ENCODE measurements at places on chromosomes 13 and 19.

- no peak for DNase-seq
Measured at GRCh38 chr13:75236774-75237173, 245.2 kb downstream of the TBC1D4 start.

- no peak for DNase-seq
Measured at GRCh38 chr13:33355201-33355895, 69.8 kb upstream of the STARD13 start.

GRCh38 chr19:47049307-47049700 lies 880 bp upstream of the TMEM160 start:
- DNase-seq, result peak; percentile 49

DNA sequence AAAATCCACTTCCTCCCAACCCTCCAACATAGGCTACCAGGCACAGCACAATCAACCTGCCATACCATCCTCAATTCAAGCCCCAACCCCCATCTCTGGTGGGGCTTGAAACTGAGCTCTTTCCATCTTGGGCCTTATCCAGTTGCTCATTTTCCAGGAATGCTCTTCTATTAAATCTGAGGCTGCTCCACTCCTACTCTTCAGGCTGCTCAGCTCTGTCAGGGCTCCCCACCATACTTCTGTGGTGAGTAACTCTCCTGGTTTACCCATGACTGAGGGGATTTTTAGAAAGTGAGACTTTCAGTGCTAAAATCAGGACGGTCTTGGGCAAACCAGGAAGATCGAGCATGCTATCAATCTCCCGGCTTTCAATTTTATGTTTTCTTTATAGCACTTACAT lies 512.8 kb downstream of the LMO7 start:
- peak; percentile 1 for DNase-seq

DNA sequence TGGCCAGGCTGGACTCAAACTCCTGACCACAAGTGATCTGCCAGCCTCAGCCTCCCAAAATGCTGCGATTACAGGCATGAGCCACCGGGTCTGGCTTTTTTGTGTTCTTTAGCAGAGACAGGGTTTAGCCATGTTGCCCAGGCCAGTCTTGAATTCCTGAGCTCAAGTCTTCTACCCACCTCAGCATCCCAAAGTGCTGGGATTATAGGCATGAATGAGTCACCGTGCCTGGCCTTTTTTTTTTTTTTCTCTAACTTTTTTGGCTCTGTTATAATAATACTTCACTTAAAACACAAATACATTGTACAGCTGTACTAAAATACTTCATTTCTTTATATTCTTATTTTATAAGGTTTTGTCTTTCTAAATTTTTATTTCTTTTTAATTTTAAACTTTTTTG lies 599.5 kb upstream of the PCDH9 start:
- no peak for DNase-seq

DNA sequence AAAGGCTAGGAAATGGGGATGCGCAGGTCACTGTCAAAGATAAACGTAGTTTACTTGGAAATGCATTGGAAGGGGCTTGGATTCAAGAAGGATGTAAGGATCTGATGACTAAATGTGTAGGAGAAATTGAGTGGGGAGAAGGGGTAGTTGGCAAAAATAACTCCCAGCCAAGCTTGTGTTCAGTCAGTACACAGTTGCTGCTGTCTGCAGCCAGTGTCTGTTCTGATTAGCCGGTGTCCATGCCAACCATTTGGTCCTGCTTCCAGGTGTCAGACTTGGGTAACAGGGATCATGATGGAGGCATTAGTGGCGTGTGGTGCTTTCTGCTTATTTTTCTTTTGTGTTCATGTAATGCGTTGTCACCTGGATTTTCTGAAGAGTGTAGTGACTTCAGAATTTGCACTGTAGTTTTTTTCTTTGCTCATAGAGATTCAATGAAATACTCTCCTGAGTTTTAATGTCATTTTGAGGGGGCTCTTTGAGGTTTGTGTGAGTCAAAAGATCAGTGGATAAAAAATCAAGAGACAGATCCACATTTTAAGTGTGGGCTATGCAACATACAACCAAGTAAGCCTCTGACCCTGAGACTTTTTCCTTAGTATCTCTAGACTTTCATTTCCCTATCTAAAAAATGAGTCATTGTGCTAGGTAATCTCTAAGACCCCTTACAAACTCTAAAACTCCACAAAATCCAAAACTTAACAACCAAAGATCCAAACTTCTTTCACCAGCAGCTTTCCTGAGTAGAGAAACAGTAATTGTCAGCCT lies 103.9 kb downstream of the WDFY2 start:
- DNase-seq, result no peak

GRCh38 chr13:66693656-66694055 lies 536.5 kb downstream of the PCDH9 start:
- no peak for DNase-seq

DNA sequence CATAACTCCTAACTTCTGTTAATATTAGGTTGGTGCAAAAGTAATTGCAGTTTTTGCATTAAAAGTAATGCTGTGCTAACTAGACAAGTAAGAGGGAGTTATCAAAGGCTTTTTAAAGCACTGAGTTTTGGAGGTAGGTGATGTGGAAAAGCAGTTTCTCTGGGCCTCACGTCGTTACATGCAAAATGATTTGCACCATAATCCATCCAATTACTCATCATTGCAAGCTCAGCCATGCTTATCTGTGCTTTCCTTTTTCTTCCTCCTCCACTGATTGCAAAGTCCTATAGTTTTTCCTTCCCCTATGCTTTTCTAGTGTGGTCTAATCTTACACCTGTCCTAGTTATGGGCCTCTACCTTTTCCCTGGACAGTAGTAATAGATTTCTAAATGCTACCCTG lies 35.4 kb upstream of the INTS6 start:
- no peak for DNase-seq

GRCh38 chr19:49071860-49072547 lies 495 bp downstream of the KCNA7 start:
- DNase-seq, result no peak

DNA sequence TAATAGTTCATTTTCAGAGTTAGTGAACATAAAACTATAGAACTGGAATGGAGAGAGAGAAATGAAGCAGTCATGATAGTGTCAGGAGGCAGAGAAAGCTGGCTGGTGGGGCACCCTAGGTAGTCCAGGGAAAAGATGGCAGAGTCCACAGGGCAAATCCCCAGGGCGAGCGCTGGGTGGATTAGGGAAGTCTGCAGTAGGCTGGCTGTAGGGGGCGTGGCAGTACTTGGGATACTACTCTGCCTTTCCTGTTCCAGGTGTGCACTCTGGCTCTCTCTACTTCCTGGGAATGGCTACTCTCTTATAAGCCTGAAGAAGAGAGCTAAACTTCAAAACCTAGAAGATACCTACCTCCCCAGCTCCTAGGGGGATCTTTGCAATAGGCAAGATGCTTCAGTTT lies 232.9 kb upstream of the SLC10A2 start:
- no peak for DNase-seq

GRCh38 chr19:49287141-49287770 lies 37.7 kb downstream of the SLC6A16 start:
- no peak for DNase-seq

DNA sequence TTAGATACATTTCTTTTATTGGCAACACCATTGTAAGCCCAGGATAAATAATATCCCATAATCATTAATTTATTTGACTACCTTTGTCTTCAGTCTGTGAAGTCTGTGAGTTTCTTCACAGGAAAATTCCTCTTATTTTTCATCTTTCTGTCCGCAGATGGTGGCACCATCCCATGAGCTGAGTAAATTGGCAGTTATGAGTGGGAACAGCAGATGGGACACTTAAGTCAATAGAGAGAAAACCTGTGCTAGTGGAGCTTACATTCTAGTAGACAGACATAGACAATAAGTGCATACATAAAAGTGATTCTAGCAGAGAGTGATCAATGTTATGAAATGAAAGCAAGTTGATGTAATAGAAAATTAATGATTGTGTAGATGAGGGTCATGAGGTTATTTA lies 638.2 kb upstream of the MIR17HG start:
- no peak for DNase-seq

DNA sequence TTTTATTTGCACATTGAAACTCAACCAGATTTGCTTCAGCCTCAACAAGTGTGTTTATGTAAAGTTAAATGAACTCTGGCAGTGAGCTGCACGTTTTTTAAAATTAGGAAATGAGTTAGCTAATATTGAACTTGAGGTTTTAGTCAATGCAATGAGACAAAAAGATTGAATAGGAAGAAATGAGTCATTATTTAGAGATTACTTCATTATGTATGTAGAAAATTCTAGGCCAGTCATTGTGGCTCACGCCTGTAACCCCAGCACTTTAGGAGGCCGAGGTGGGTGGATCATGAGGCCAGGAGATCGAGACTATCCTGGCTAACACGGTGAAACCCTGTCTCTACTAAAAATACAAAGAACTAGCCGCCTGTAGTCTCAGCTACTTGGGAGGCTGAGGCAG lies 22.8 kb upstream of the CD70 start:
- DNase-seq, result no peak

DNA sequence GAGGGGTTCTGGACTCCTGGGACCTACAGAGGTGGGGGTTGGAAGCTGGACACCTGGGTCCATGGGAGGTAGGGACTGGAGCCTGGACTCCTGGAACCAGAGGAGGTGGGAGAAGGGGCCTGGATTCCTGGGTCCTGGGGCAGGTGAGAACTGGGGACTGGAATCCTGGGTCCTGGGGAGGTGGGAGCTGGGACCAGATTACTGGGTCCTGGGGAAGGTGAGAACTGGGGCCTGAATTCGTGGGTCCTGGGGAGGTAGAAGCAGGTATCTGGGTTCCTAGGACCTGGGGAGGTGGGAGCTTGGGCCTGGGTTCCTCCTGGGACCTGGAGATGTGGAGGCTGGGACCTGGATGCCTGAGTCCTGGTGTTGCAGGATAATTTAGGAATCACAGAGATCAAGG lies 653 bp downstream of the CLEC4M start:
- no peak for DNase-seq

DNA sequence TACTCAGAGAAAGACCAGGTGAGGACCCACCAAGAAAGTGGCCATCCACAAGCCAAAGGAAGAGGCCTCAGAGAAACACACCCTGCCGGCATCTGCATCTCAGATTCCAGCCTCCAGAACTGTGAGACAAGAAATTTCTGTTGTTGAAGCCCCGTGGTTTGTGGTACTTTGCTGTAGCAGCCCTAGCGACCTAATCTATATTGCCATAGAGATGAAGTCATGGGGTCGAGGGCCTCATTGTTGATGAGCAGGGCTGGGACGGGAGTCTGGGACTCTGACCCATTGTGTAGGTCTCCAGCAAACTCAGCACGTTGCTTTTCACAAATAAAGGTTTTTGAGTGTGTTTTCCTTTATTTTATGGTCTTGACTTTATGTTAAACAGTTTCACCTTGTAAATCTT lies 174.9 kb downstream of the TNFSF13B start:
- no peak for DNase-seq

DNA sequence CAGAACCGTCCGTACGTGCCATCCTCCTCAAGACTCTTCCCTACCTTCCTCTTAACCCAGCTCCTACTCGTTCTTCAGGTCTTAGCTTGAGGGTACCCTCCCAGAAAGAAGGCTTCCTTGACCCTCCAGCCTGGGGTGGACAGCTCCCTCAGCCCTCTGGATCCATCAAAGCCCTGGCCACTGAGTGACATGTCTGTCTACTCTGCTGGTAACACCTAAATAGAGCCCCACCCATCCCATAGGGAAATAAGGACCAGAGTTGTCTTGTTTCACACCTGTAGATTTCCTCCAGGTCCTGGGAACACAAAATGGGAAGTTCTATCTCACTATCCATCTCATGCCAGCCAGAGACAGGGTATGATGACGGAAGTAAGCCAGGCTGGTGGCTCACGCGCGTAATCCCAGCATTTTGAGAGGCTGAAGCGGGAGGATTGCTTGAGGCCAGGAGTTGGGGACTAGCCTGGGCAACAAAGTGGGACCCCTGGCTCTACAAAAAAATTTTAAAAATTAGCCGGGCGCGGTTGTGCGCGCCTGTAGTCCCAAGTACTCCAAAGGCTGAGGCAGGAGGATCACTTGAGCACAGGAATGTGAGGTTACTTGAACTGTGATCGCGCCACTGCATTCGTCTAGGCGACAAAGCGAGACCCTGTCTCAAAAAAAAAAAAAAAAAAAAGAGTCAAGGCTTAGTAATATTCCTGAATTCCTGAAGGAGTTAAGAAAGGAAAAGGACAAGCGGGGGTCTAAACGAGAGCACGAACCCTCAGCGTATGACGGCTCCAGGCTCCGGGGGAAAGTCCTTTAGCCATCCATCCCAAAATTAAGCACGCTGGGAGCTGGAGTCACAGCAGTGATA lies 566 bp upstream of the CCDC97 start:
- no peak for DNase-seq

DNA sequence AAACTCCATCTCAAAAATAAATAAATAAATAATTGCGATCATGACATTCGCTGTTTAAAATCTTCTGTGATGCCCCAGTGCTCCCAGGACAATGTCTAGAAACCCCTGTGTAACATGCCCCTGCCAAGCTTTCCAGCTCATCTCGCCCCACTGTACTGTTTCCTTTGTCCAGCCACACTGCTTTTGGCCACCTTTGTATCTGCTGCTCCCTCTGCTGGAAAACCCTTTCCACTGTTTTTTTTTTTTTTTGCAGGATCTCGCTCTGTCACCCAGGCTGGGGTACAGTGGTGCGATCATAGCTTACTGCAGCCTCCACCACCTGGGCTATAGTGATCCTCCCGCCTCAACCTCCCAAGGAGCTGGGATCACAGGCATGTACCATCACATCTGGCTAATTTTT lies 7.5 kb downstream of the PLAUR start:
- no peak for DNase-seq

- no peak for DNase-seq
Measured at GRCh38 chr13:49550942-49551644, 34.3 kb downstream of the RCBTB1 start.

- DNase-seq, result no peak
Measured at GRCh38 chr19:1524972-1525325, 1.1 kb downstream of the PLK5 start.

DNA sequence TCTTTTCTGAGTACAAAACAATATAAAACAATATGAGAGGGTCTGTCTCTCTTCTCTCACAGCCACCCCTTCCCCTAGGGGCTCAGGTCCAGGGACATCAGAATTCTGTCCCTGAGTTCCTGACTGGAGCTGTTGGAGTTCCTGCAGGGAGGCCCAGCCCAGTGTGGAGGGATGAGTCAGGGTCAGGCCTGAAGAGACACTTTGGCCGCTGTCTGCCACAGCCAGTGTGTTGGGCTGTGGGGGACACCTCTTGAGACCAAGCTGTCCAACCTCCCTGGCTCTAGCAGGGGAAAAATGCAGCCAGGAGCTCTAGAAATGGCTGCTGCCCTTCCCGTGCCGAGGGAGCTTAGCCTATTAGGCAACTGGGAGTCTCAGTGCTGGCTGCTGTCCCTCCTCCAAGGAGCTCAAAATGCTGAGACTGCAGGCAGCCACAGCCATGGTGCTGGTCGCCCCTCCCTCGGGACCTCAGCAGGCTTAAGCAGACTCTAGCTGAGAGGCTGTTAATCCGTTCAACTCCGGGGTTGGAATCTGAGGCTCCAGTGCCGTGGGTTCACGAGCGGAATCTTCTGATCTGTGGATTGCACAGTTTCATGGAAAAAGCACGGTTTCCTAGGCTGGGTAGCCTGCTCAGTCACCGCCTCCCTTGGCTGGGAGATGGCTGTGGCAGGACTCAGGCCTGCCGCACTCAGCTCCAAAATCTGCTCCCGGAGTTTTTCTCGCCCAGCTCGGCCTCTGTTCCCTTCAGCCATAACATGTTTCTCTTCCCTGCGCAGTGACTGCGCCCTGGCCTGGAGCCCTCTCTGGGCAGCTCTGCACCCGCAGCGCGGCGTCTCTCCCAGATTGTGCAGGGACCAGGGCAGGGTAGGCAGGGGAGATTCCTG lies 3.8 kb upstream of the ZNF626 start:
- DNase-seq, result no peak

GRCh38 chr13:77372275-77372674 lies 45.4 kb upstream of the MYCBP2 start:
- DNase-seq, result no peak
